C1 segment of cervical spinal cord (tissue), 14 donors: ENCODE measurements at places on chromosomes 12 and 14.

DNA sequence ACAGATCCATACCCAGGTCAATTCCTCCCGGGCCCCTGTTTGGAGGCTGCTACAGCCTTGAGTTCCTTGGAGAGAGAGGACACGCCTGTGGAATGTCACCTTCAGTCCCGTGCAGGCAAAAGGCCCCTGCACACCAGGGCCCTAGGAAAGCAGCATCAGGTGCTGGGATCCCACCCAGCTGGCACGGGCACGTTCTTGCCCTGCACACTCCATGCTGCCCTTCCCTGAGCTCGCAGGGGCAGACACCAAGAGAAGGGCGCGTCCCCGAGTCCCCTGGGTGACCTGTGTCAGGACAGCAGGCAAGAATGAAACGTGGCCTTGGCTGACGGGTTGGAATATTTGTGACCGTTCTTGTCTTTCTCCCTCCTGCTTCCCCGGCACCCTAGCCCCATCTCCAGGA lies 67.7 kb downstream of the TSPAN11 start:
- DNase-seq: no peak

DNA sequence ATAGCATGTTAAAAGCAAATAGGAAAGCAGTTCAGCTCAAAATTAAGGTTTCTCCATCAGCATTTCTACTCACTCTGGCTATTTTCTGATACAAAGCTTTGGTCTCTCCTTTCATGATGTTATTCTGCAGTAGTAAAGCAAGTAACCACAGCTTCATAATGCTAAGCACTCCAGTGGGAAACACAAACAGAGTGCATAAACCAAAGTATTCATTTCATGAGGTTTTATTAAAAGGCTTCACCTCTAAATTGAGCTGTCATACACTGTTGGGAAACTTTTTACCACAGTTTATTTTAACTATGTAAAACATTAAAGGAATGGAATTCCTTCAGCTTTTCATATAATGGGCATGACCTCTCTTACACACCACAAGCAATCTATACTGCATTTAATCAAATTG lies 157.9 kb upstream of the LMO3 start:
- DNase-seq: no peak

DNA sequence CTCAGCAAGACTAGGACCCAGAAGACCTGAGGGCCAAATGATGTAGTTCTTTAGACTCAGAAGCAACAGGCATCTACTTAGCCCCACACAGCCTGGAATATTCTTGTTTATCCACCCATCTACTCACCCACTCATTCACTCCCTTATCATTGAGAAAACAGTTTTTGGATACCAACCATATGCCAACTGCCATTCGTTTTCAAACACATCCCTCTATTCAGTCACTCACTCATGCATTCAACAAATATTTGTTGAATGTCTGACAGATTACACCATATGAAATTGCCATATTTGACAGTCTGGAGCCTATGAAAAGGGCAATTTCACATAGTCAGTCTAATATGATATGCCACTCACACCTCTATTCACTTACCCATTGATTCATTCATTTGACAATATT lies 103.2 kb downstream of the NT5DC3 start:
- no peak for DNase-seq

- DNase-seq: no peak
Observed at GRCh38 chr14:68781161-68782021, 11.5 kb downstream of the ZFP36L1 start.

DNA sequence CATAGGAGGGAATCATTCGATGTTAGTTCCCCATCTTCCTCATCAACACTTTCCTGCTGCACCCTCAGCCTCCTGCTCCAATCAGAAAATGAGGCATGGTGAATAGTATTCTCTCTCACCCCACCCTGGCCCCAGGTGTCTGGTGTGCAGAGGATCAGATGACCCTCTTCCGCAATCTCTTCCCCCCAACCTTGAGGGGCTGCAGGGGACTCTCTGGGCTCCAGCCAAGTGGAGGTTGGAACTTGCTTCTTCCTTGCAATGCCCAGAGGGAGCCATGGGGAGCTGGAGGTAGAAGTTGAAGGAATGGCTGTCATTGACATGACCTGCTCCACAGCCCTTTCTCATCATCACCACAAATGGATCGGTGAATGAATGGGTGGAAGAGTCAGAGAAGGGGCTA lies 20.2 kb upstream of the ESRRB start:
- DNase-seq: no peak

DNA sequence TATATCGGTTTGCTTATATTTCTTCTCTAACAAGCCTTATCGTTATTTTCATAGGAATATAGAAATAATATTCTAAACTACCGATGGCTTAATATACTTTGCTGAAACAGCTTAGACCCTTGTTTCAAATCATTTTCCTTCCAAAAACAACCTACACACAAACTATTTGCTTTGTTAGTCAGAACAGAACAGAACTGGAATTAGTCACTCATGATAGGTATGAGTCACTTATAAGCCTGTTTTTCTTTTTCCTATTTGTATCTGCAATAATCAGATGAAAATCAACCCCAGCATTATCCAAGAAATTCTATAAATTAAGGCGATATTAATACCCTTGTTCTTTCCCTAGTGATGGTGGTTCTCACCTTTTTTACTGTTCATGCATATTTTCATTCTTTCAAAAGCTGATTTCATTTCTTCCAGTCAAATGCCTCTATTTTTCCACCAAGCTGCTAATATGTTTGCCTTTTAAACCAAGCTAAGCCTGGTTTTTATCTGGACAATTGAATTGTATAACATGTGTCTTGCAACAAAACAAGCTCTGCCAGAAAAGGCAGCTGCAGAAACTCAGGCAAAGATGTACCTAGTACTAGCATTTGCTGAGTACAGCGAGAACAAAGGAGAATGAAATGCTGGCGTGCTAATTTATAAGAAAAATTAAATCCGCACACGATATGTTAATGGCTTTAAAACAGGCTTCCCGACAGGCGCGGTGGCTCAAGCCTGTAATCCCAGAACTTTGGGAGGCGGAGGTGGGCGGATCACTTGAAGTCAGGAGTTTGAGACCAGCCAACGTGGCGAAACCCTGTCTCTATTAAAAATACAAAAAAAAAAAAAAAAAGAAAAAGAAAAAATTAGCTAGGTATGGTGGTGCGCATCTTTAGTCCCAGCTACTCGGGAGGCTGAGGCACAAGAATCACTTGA lies 1418.2 kb downstream of the AACS start:
- no peak for DNase-seq

GRCh38 chr12:43758247-43758727 lies 303 bp downstream of the PUS7L start:
- DNase-seq: no peak

DNA sequence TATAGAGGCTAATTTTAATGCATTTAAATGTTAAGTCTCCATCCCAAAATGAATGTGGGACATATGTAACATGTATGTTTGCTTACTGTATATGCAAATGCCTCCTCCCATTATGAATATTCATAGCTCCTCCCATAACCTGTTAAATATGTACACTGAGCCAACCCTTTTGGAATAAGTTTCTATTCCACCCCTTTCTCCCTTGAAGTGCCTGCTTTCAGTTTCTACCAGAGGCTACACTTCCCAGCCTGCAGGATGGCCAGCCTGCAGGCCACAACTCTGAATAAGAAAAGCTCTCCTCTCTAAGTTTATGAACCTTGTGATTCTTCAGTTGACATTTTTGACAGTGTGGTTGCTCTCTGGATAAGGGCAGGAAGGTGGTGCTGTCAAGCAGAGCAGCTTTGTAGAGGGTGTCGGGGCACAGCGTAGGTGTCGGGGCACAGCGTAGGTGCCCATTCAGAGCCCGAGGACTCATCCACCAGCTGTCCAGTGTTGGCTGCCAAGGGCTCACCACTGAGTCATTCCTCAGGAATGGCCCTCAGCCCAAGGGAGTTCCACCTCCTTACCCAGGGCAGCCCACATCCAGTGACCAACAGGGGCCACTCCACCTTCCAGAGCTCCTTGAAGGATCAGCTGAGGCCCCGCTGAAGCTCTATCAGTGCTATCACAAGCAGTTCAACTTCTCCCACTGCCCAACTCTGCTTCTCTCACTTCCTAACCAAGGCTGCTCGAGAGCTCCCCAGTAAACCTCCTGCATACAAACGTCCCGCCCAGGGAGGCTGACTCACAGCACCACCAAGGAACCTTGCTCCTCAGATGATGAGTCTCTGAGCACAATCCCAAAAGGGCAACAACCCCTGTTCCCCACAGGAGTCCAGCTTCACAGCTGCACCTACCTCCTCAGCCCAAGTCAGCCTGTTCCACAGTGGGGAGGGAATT lies 31.4 kb downstream of the VWF start:
- no peak for DNase-seq

GRCh38 chr14:59154373-59154772 lies 34.1 kb upstream of the DAAM1 start:
- no peak for DNase-seq

DNA sequence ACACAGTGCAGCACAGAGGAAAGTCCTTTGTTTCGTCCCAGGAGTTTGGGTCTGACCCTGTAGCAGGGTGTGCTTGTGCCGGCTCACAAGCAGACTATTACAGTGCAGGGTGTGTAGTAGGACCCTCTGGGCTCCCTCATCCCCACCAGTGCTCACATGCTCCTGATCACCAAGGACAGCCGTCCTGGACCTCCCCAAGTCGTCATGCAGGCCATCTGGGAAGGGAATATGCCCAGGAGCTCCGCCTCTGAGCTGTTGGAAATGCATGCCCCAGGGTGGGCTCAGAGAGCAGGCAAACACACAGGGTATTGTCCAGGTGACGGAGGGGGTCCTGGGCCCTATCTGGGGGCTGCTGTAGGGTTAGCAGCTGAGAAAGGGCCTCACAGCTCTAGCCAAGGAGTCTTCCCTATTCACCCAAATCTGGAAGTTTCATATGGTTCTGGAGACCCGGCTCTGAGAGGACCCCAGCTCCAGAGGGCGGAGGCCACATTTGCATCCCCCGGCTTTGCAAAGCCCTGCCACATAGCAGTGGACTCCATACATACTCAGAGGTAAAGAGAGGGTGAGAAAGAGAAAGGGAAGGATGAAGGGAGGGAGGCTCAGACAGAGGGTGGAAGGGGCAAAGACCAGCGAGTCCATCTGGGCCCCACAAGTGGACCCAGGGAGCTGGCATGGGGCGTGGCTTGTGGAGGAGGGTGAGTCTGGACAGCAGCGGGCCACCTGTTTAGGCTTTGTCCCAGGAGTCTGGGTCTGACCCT lies 53.5 kb upstream of the PPP2R5C start:
- no peak for DNase-seq

GRCh38 chr12:60981473-60981872 lies 1278.7 kb upstream of the USP15 start:
- no peak for DNase-seq

DNA sequence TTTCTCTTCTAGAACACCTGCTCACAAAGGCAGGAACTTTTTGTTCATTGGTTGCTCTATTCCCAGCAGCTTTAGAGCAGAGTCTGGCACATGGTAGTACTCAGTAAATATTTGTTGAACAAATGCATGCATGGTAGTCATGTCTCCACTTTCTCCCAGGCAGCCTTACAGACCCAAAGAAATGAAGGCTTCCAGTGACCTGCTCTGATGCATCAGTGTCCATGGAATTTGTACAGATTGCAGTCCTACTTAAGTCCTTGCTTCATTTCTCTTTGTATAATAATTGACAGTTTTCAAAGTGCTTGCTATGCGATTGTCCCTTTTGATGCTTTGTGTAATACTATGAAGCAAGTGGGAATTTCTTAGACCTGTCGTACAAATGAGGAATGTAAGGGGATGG lies 119.6 kb downstream of the DERA start:
- no peak for DNase-seq

GRCh38 chr14:24177891-24178290 lies 6.0 kb downstream of the REC8 start:
- no peak for DNase-seq

DNA sequence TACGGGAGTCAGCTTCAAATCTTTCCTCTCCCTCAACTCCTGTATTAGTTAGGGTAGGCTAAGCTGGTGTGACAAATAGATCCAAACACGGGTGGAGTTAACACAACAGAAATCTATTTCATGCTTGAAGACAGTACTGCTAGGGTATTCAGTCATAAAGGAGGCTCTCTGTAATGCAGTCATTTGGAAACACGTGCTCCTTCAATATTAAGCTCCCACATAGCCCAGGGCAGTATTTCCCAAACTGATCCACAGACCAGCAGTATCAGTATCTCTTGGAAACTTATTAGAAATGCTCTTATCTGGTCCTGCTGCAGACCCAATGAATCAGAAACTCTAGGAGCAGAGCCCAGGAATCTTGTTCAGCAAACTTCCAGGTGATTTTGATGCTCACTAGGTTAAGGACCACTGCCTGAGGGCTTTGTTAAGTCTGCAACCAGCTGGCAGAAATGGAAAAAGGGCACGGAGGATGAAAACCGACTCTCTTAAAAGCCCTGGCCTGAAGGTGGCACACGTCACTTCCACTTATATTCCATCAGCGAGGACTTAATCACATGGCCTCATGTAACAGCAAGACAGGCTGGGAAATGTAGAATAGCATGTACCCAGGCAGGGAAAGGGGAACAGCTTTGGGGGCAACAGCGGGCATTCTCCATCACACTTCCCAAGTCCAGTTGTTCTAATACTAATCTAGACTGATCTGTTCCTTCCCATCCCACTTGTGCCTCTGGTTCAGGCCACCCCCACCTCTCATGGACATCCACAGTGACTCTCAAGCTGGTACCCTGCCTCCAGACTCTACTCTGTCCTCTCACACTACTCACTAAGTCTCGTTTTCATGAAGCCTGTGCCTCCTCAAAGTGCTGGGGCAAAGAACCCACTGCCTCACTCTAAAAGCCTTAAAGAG lies 38.2 kb upstream of the RIC8B start:
- DNase-seq: no peak

- DNase-seq: no peak
Observed at GRCh38 chr12:88986056-88986455, 366.2 kb downstream of the DUSP6 start.

GRCh38 chr12:110371408-110372055 lies 32.0 kb downstream of the ANAPC7 start:
- no peak for DNase-seq

- no peak for DNase-seq
Observed at GRCh38 chr14:38578278-38578681, 322.4 kb upstream of the CLEC14A start.

- no peak for DNase-seq
Observed at GRCh38 chr14:55581342-55581771, 1.4 kb downstream of the KTN1 start.

- DNase-seq: no peak
Observed at GRCh38 chr14:95817271-95817670, 59.4 kb upstream of the TUNAR start.

DNA sequence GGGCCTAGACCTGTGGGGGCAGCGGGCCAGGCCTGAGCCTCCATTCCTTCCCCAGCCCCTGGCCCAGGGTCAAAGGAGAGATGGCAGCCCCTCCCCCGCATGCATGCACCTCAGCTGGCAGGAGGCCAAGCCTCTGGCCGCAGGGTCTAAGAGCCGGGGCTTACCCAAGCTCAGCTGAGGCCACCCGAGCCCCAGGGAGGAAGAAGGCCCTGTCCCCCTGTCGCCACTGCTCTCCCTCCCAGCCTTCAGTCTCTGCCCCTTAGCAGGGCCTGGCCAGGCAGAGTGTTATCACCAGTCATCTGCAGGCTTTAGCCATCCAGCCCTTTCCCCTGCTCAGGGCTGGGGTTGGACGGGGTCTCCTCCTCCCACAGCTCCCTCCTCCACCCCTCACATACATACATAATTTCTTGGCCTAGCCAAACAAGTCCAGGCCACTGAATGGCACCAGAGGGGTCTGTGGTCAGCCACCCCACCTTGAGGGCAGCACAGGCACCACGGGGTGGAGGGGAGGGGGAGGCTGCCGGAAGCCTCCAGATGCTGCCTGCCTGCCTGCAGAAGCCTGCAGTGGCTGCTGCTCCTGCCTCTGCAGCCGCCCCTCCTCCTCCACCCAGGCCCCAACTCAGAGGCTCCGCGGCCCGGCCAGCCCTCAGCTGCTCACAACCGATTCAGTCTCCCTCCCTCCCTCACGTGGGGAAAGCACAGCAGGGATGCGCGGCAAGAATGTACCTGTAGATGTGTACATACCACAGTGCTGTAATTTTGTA lies 22.8 kb downstream of the RAB35 start:
- DNase-seq: no peak
